CD8-positive, alpha-beta T cell (primary cell): ENCODE measurements at places on chromosomes 5 and 9.

DNA sequence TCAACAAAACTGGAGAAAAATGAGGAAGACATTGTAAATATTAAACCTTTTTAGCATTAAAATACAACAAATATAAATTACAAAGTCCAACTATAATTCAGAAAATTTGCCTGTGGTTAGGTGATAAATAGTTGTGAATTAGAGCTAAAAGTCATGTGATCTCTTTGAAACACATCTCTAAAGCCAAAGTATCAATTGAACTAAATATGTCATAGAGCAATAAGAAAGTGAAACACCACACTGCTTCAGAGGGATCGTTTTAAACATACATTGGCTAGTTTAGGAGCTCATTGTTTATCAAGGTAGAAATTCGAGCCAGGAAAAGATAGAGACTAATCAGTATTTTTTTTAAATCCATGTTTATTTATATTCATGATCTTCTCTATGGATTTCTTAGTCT lies 606.3 kb upstream of the ITGA1 start:
- no peak for DNase-seq

DNA sequence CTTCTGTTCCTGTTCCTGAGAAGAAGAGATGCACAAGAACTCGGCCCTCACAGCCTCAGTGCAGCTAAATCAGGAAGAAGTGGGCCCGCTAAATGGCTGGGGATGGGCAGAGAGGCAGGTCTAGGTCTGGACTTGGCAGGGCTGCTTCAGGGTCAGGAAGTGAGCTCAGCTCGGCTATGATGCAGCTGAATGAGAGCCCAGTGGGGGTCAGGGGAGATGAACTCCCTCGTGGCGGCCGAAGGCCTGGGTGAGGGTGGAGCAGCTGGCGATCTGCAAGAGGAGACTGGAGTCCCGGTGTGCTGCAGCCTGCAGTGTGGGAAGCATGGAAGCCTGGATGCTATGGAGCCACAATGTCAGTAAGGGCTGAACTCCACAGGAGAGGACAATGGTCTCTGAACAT lies 466.2 kb downstream of the SPOCK1 start:
- DNase-seq = no peak

DNA sequence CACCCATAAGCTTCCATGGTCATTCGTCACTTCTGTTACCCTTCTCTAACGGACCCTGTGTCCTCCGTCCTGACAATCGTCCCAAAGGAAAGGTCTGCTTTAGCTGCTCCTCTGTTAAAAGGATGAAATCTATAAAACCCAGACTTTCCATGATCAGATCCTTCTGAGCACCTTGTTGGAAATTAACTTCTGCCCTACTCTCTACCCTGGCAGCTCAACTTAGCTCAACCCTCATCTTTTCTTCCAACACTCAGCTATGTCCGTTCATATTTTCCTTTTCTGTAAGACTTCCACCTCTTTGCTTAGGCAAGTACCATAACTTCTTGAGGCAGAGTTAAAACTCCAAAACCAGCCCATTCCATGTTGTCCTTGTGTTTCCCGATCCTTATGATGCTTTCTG lies 205.4 kb downstream of the SPATA31A6 start:
- DNase-seq = no peak

DNA sequence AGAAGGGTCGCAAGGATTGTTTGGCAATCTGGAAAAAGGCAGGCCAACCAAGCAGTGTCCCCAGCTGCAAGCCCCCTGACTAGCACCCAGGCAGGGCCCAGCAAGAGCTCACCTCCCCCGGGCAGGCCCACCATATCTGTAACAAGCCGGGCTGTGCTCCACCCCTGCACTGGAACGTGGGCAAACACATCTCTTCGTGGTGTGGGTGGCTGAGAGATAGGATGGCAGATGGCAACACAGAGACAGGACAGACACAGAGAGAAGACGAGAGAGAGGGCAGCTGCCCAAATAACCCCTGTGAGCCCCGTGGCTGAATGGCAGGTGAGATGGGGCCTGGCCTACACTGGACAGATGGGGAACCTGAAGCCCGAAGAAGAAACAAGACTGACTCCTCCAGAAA lies 9.4 kb downstream of the BBLN start:
- DNase-seq = no peak
